ENCODE measurements at places on chromosomes 12 and 14.

DNA sequence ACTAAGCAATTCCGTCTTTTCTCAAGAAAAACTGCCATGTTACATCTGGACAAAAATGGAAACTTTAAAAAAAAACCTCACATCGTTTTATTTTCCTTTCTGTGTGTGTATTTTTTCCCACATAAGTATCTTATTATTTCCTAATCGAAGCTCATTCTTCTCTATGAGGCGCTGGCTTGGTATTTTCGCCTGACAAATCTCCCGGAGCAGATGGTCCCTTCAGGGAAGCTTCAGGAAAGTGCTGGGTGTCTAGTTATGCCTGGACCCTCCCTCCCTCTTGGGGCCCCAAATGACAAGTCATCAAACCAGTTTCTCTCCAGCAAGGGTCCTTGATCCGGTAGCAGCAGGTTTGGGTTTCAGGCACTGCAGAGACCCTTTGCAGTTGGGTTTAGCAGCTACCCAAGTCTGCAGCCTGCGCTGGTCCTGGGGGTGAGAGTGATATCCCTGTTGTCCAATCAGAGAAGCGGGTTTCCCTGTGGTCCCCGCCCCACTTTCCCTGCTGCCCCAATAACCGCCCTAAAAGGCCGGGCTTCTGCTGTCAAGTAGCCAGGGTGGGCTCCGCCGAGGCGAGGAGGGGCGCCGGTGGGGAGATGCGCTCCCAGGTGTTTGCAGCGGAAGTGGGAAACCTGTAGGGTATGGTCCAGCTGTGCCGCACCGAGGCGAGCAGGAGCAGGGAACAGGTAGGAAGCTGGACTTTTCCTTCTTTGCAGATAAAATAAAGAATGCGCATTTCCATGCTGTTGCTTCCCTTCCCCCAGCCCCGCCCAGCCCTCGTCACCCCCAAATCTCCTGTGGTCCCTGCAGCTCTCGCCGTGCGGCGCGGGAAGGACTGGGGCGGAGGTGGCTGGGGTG, at the start of gene CNTN1:
TSS of gene CNTN1 (plus strand) at position 527 of the 852 bp plus-strand sequence.
- DNase-seq: peak; percentile 96

DNA sequence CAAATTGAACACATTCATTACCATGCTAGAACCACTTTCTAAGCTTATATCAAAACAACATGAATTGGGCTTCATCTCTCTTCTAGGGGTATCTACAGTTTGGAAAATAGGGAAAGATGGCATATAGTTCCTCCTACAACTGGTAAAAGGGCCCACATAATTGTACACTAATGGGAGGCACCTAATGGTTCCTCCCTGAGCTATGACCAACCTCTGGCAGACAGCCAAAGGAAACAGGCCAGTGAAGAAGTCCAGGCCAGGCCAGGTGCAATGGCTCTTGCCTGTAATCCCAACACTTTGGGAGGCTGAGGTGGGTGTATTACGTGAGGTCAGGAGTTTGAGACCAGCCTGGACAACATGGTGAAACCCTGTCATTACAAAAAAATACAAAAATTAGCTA, 23.2 kb upstream of the APOF start:
- no peak for DNase-seq

GRCh38 chr12:19130224-19131024, 891 bp downstream of the PLEKHA5 start:
- DNase-seq: peak; percentile 80

- peak; percentile 57 for DNase-seq
Observed at GRCh38 chr12:12791756-12792369, 6.4 kb downstream of the APOLD1 start.

DNA sequence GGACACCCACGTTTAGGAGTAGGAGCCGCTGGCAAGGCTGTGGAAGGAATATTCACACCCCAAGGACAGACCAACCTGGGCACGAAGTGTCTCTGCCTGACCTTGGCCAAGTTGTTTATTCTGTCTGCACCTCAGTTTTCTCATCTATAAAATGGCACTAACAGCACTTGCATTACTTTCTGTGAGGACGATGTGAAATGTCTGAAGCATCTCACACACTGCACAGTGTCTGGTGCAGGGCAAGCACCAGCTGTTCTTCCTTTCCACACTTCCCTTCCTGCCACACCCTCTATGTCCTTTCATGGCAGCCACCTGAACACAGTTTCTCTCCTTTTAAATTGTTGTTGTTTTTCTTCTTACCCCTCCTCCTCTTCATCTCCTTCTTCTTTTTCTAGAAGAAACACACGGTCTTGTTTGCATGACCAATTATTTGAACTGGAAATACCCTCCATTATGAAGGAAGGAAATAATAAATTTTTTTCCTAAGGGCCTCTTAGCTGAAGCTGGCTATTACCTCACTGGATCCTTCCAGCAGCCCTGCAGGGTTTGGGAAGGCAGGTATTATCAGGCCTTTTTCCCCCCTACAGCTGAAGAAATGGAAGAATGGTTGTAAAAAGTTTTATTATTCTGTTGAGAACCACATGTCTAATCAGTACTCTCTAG, 42.9 kb upstream of the ATP23 start:
- no peak for DNase-seq

DNA sequence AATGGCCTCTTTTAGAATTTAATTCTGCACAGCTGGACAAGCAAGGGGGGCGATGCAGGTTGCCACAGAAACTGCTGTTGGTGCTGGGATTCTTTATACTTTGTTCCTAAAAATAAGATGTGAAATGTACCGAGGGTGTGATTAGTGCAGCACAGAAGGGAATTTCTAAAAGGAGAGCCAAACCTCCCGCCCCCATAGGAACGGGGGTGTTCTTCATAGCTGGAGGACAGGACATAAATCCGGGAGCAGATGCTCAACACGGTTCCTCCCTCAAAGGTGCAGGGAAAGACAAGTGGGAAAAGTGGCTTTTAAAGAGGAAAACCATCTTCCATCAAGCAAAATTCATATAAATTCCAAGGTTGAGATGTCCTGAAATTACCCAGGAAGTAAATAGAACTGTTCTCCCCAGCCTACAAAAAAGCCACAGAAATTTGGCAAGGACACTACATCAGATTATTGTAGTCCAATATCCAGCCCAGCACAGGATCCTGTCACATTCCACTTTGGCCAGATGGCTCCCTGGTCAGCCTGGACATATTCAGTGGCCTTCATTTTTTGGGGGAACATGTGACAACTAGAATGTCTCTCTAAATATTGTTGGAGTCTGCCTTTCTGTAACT, 51.4 kb upstream of the TMX1 start:
- no peak for DNase-seq

- DNase-seq: no peak
Observed at GRCh38 chr12:78888568-78888967, 24.0 kb downstream of the SYT1 start.

DNA sequence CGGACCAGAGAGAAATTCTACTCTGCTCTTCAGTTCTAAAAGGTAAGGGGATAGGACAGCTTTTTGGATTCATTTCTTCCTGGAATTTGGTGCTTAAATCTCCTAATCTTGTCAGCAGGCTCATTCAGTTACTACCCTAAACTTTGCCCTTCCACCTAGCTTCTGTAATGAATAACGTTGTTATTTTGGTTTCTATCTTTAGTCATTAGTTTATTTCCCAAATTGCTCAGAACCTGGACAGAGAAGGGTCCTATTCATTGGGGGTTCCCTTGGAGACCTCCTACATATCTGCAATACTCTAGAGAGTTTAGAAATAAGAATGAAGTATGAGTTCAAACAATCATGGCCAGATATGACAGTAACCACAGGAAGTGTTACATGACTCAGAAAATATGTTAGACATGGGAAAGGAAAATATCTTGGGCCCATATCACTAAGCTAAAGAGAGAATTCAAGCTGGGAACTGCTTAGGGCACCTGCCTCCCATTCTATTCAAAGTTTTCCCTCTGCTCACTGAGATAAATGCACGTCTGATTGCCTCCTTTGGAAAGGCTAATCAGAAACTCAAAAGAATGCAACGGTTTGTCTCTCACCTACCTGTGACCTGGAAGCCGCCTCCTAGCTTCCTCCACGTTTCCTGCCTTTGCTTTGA, 87.9 kb downstream of the GAS2L3 start:
- no peak for DNase-seq

GRCh38 chr12:6451348-6452244, at the start of gene TAPBPL:
TSS of gene TAPBPL (plus strand) at chr12:6452042. CDS start at chr12:6452249, 207 bp downstream.
- peak; percentile 94 for DNase-seq

- no peak for DNase-seq
Observed at GRCh38 chr12:76697849-76698248, 66.1 kb upstream of the ZDHHC17 start.

DNA sequence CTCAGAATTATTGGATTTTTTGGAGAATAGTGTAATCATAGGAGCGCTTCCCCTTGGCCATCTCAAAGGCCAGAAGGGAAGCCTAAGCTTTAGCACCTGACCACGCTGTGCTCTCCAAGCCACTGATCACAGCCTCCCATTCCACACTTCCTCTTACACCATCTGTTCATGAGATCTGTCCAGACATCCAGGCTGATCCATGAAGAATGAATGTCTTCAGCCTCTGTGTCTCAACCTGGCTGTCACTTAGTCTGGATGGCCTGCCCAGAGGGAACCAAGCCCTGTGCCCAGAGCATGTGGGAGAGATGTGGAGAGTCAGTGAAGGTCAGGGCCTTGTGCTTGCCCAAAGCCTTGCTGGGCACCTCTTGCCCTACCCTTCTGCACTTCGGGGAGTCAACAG, 40.5 kb downstream of the TSPAN11 start:
- DNase-seq: no peak

GRCh38 chr12:13504074-13504473, 307.5 kb downstream of the EMP1 start:
- no peak for DNase-seq

- DNase-seq: no peak
Observed at GRCh38 chr12:67964456-67964855, 24.8 kb upstream of the IFNG-AS1 start.

DNA sequence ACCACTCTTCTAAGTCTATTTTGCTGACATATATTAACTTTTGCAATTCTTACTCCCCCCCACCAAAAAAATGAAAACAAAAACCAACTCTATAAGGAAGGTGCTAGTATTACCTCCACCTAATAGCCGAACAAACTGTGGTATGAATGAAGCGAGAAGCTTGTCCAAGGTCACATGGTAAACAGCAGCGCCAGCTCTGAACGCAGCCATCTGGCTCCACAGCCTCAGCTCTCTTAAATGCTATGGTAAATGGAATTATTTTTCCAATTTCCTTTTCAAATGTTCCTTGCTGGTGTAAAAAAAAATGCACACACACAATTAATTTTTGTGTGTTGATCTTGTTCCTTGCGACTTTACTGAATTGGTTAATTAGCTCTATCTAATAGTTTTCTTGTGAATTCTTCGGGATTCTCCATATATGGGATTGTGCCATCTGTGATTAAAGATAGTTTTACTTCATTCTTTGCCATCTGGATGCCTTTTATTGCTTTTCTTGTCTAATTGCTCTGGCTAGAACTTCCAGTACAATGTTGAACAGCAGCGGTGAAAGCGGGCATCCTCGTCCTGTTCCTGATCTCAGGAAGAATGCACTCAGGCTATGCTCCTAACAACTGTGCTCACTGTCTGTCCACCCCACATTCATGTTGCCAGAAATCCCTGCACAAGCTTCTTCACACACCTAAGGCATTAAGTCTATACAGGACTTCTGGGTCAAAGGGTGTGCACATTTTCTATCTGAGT, 10.7 kb upstream of the C12orf76 start:
- DNase-seq: no peak

GRCh38 chr12:356276-356988, 32.7 kb downstream of the KDM5A start:
- DNase-seq: no peak

DNA sequence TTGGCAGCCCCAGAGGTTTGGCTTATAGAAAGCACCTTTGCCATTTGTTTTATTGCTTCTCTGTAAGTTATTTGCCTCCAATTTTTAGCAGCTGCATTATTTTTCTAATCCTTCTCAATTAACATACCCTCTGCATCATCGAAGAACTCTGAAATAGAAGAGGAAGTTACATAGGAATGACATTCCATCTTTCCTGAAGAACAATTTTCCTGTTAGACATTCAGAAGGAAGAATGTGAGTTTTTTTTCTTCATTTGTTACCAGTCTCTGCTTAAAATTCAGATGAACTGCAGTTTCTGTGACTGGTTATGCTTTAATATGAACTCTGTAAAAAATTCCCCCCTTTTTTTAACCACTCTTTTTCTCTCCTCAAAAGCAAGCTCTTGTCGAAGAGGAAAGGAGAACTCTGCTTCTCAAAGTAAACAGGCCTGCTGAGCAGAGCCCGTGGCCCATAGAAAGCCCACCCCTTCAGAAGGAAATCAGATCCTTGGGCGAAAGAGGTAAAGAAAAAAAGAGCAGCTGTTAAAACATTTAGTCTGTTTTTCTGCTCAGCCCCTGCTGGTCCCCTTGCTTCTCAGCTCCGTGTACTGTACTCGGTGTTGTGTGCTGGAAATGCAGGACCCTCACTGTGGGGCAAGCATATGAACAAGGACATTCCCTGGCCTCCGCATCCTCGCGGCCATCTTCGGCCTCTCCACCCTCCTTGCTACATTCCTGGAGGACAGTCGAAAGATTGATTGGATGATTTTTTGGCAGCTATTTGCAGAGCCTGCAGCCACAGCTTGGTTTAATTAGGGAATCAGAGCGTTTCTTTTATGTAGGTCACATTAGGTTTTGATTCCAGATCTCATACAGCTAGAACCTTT, 164.4 kb upstream of the LRIG3 start:
- DNase-seq: peak; percentile 86

- DNase-seq: no peak
Observed at GRCh38 chr12:130350715-130351114, 13.0 kb downstream of the PIWIL1 start.

GRCh38 chr14:73741386-73741875, 27.2 kb upstream of the PNMA1 start:
- no peak for DNase-seq

- DNase-seq: no peak
Observed at GRCh38 chr14:41699486-41699885, 92.8 kb downstream of the LRFN5 start.

DNA sequence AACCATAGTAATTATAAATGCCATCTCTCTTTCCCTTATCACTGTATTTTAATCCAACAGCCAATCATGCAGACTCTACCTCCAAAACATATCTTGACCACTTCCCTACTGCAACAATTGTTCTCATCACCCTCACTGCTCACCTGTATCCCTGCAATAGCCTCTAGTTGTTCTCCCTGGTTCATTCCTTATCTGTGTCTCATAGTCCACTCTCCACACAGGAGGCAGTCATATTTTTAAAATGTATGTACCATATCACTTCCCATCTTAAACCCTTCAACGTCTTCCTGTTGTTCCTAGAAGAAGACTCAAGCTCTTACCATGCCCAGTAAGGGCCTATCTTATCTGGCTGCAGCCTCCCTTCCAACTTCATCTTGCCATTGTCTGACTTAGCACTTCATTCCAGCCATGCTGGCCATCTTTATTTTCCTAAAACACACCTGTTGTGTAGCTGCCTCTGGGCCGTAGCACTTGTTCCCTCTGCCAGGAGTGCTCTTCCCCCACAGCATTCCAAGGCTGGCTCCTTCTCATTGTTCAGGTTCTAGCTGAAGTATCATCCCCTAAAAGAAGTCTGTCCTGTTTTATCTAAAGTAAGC, 27.8 kb upstream of the BHLHE41 start:
- no peak for DNase-seq
